Stimulated activated CD4-positive, alpha-beta T cell treated with anti-CD3 and anti-CD28 coated beads, Interleukin-1b, Interleukin-23, amount 100 ng/mL, for 24 hours (primary cell): ENCODE measurements at places on chromosomes 16 and 17.

DNA sequence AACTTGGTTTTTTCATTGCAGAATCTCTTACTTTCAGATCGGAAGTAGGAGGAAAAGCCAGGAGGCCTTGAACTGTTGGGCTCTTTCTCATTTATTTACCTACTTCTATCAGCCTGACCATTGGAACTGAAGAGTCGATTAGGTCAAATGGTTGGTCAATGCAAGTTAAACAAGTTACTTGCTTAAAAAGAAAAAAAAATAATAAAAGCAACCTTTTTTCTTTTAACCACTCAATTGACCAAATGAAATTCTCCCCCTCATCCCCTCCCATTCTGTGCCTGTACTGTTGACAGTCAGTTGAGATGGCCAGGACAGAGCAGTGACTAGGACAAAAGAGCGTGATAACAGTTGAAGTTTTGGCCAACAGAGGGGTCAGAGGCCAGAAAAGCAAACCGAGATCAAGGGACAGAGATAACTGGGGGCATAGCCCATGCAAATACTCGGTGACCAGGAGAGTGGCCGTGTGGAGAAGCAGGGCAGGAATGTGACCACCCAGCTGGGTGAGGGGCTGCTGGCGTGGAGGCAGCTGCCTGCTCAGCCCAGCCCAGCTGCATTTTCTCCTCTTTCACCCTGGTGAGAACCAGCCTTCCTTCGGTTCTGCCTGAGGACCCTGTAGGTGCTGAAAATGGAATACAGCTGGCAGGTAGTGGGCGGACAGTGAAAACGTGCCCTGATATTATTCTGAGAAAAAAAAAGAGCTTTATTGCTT lies 72.2 kb downstream of the HS3ST3B1 start:
- no peak for DNase-seq

- DNase-seq = no peak
These were observed 18.5 kb downstream of the C16orf82 start for GRCh38 chr16:27085182-27085581.

GRCh38 chr17:74892974-74893911 lies at the start of gene FADS6:
TSS of gene FADS6 (minus strand) at chr17:74893633. CDS start at chr17:74893595, 38 bp downstream.
- DNase-seq = no peak

DNA sequence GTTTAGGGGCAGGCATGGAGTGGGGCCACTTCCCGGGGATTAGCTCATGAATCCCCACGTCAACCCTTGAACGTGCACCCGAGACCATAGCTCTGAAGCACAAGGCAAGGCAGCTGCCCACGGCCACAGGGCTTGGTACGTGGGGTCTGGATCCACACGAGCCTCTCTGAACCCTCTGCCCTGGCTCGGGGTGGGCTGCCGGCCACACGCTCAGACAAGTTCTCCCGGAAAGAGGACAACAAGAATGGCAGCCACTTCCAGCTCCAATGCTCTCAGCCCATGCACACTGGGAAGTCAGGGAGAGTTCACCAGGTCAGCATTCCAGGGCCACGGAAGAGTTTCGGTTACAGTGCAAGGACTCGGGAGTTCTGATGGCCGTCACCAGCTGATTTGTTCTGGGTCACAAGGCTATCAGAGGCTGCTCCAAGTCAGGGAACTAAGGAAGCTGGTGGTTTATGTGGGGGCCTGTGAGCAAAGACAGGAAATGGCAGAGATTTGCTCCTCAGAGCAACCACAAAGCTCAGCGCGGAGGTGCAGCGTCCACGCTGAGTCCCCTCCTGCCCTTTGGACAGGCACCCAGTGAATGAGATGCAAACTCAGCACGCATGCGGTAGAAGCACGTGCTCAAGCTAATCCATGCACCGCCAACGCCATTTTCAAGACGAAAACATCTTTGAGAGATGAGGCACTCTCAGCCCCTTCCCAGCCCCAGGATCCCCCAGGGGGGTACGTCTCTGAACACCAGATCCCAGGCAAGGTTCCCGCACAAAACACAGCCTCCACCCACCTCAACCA lies 356.4 kb downstream of the FOXL1 start:
- DNase-seq = no peak

GRCh38 chr17:80352991-80353665 lies 61.8 kb upstream of the ENDOV start:
- no peak for DNase-seq

DNA sequence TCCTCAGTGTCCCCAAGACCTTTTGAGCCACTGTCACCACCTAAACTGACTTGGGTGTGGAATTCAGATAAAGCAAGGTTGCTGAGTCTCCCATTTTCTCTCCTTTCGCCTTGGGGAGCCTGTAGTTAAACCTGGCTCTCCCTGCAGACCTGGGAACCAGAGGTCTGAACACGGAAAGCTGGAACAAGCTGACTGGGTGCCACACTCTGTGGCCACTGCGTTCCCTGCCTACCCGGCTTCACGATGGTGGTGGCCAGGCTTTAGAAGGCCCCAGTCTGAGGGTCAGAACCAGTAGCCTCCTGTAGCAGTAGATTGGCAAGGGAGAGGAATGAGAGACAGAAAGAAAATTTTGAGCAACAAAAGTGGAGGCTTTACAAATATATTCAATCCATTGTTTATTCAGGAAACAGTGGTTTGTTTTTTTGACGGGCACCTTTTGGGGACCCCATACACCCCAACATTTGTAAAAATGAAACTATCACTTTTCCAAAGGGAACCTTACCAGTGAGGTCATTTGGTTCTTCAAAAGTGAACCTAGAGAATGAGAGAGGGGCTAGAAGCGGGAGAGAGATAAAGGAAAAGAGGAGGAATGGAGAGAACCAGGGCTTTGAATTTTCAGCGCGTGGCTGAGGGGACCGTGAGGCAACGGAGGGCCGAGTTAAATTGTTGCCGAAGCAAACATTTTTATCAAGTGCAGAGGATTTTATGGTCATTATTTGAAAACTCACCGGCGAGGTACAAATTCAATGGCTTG lies 1.8 kb upstream of the HOXB8 start:
- DNase-seq = no peak

- no peak for DNase-seq
These were observed 204.7 kb upstream of the GOT2 start for GRCh38 chr16:58938811-58939210.

DNA sequence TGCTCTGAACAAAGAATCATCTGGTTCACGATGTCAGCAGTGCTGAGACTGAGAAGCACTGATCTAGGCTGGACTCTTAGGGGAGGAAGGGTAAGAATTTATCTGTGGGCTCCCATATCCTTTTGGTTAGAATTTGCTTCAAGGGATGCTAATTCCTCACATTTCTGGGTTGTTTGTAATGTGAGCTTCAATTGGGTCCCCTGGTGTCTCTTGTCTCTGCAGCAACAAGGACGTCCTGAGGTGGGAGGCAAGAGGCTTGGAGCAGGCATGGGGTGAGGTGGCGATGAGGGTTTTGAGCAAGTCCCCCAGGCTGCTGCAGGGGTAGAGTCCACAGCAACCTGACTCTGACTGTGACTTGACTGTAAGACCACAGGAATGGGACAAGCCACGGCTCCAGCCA lies 213.8 kb upstream of the NLRP1 start:
- no peak for DNase-seq

DNA sequence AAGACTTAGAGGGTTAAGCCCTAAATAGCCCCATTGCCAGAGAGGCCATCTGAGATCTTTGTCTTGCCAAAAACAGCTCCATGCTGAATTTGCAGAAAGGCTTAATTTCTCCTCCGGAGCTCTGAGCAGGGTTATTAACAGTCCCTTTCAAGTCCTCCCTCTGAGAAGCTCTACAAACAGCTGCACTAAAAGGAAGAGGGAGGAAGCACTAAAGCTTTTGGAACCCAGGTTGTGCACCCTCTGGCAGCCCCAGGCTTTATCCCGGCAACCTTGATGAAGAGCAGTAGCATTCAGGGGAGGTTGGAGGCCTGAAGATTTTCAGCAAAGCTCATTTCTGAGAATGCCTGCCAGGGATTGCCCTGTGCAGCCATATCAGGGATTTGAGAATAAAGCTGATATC lies 554.7 kb downstream of the RBFOX1 start:
- no peak for DNase-seq
